Stimulated activated CD8-positive, alpha-beta memory T cell treated with anti-CD3 and anti-CD28 coated beads, Interleukin-2, amount 100 ng/mL, for 1 hour (primary cell): ENCODE measurements at places on chromosomes 4 and X.

GRCh38 chr4:165738571-165738970, 134.5 kb upstream of the TLL1 start:
- no peak for DNase-seq

GRCh38 chrX:3293251-3293650, 53.2 kb downstream of the MXRA5 start:
- no peak for DNase-seq

- DNase-seq = no peak
Observed at GRCh38 chrX:42220083-42220482, 296.7 kb upstream of the CASK start.

DNA sequence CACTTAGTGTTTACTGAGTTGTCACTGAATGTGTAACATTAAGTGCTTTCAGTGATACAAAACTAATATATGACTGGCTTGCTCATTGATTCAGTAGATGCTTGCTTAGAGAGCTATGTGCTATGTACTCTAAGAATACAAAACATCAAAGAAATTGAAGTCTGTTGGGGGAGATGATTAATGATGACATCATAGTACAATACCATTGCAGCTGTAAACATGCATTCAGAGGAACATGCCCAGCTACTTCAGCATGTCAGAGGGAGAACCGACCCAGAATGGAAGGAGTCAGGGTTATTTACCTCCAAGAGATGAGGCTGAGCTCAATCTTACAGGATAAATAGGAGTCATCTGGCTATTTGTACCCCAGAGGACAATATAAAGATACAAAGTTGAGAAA, 290.8 kb downstream of the TENM3 start:
- no peak for DNase-seq

GRCh38 chr4:158176108-158176507, 3.3 kb upstream of the GASK1B start:
- DNase-seq = no peak

GRCh38 chr4:10336471-10336870, 120.8 kb downstream of the ZNF518B start:
- DNase-seq = no peak

DNA sequence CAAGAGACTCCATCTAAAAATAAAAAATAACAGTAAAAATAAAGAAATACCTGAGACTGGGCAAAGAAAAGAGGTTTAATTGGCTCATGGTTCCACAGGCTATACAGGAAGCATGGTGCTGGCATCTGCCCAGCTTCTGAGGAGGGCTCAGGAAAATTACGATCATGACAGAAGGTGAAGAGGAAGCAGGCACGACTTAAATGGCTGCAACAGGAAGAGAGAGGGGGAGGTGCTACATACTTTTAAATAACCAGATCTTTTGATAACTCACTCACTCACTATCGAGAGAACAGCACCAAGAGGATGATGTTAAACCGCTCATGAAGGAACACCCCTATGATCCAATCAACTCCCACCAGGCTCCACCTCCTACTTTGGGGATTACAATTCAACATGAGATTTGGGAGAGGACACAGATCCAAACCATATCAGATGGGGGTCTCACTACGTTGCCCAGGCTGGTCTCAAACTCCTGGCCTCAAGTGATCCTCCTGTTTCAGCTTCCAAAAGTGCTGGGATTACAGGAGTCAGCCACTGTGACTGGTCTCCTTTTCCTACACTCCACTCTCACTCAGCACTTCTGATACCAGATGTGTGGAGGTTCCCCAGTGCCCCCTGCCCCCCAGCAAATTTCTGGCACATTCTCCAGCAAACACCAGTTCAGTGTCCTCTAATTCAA, 11.9 kb upstream of the ZNF157 start:
- DNase-seq = no peak

GRCh38 chr4:143438710-143439109, 74.8 kb upstream of the SMARCA5 start:
- DNase-seq = no peak

DNA sequence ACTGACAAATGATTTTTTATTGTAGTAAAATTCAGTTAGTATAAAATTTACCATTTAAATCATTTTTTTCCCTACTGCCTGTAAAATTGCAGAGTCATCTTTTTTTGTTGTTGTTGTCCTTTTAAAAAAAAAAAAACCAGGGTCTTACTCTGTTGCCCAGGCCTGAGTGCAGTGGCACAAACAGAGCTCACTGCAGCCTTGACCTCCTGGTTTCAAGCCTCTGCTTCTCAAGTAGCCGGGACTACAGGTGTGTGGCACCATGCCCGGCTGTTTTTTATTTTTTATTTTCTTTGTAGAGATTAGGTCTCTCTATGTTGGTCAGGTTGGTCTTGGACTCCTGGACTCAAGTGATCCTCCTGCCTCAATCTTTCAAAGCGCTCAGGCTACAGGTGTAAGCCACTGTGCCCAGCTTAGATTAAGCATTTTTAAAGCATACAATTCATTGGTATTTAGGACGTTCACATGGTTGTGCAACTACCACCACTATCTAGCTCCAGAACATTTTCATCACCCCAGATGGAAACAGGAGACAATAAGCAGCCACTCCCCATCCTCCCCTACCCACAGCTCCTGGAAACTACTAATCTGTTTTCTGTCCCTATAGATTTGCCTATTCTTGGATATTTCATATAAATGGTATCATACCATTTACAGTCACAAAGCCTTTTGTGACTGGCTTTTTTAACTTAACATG, 59.7 kb upstream of the PGRMC2 start:
- DNase-seq = no peak

DNA sequence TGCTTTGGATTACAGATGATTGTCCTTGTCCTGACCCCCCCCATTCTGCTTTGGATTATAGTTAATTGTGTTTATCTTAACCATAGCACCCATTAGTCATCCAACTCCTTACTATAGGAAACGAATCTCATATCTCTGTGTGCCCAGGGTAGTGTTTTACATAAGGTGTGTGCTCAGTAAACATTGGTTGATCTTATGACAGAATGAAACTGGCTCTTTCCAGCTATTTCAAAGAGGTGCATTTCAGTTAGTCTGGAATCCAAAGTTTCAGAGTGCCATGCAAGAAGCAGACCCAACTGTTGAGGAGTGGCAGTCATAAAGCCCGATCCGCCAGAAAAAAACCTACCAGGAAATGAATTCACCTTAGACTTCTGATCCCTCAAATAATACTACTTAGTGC, 14.7 kb downstream of the TRIM2 start:
- DNase-seq = no peak

DNA sequence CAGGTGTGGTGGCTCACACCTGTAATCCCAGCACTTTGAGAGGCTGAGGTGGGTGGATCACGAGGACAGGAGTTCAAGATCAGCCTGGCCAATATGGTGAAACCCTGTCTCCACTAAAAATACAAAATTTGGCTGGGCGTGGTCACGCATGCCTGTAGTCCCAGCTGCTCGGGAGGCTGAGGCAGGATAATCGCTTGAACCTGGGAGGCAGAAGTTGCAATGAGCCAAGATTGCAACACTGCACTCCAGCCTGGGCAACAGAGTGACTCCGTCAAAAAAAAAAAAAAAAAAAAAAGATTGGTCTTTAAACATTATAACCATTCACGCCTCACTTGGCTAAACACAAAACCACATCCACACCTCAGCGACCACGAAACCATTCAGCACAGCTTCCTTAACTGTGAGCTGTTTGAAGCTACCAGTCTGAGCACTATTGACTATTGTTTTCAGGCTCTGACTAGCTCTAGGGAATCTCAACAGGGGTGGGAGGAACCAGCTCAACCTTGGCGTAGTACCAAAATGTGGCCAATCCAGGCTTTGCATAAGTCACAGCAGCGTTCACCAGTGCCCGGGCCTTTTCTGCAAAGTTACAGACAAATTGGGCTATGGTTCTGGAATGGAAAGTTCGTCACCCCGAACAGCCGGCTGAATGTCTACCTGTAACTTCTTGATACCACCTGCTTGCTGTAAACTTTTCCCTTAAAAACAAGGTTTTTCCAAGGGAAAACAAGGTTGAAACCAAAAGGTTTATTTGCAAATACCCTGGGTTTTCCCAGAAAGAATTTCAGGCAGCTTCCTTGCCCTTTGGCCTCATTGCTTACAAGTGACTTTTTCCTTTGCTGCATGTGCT, 73.6 kb upstream of the DHX15 start:
- no peak for DNase-seq

DNA sequence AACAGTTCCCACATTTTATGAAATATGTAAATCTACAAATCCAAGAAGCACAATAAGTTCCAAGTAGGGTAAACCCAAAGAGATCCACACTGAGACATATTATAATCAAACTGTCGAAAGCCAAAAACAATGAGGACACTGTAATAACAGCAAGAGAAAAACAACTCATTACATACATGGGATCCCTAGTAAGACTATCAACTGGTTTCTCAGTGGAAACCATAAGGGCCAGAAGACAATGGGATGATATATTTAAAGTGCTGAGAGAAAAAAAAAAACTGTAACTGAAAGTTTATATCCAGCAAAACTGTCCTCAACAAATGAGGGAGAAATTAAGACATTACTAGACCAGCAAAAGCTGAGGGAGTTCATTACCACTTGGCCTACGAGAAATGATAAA, 34.7 kb downstream of the GLRA2 start:
- no peak for DNase-seq

DNA sequence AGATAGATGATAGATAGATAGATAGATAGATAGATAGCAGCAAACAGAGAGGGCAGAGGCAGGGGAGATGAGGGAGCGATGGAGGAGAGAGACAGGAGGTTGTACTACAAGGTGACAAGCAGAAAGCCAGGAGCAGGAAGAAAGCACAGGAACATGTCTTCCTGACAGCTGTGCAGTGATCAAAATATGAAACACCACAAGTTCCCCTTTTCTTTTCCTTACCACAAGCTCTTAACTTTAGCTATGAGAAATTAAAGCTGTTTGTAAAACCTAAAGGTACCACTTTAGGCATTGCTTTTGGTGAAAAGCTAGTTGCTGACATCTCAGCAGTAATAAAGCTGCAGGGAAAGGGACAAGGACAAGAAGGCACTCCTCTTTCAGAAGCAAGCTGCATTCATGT, 9.1 kb upstream of the MAGED4B start:
- no peak for DNase-seq

GRCh38 chr4:68466751-68467150, 19.5 kb downstream of the TMPRSS11E start:
- DNase-seq = no peak

- no peak for DNase-seq
Observed at GRCh38 chr4:16056681-16057385, 27.0 kb downstream of the PROM1 start.

GRCh38 chrX:99653352-99653751, 756.7 kb downstream of the PCDH19 start:
- no peak for DNase-seq

DNA sequence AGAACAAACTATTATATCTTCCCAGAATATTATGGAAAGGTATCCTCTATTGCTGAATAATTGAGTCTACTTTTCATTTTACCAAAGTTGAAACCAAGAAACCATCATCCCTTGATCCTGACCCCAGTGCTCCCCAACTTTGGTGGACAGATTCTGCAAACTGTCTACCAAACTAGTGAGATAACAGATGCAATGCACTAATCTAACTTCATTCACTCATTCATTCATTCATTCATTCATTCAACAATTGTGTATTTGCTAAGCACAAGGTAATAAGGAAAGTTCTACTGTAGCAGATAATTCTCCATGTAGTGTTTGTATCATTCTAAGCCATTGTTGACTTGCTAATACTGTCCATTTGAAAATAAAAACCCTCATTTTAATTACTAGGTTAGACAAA, 150.6 kb downstream of the UNC5C start:
- DNase-seq = no peak

- no peak for DNase-seq
Observed at GRCh38 chr4:80788798-80789197, 241.7 kb upstream of the BMP3 start.

GRCh38 chr4:176256921-176257320, 12.1 kb downstream of the ASB5 start:
- DNase-seq = no peak

DNA sequence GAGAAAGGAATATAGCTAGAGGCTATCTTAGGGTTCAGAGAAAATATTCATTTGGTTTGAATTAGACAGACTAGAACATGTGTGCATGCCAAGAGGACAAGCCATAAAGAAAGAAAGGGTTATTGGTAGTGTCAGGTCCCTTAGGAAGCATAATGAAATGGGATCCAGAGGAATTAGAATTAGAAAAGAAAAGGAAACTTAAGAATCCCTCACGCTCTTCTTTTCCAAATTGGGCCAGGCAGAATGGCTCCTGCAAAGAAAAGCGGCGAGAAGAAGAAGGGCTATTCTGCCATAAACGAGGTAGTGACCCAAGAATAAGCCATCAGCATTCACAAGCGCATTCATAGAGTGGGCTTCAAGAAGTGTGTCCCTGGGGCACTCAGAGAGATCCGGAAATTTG, 4.9 kb upstream of the ABCG2 start:
- no peak for DNase-seq

- no peak for DNase-seq
Observed at GRCh38 chr4:85555206-85555605, 80.3 kb downstream of the ARHGAP24 start.

DNA sequence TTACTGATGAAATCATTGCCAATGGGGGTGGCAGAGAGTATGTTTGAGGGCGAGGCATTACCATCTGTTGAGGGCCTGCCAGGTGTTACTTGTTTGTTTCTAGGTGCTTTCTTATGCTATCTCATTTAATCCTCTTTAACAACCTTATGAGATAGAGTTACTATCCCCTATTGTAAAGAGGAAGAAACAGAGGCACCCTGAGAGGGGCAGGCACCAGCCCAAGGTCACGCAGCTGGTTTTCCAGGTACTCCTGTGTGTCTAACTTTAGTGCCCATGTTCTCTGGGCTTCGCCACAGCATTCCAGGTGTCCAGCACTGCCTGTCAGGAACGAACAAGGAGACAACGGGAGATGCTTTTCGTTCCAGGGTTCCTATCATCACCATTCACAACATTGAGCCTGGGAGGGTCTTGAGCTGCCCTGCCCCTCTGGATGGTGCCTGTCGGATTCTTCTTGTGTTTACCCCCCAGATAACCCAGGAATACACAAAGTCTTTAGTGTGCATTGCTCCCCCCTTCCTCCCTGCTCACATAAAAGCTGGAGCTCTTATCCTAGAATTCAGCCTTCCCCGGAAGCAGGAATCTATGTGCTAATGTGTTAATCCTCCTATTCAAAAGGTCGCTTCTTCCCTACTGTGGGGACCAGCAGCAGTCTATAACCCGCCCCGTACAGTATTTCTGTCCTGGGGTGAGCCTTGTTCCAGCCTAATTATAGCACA, 24.9 kb upstream of the GPC4 start:
- DNase-seq = no peak

DNA sequence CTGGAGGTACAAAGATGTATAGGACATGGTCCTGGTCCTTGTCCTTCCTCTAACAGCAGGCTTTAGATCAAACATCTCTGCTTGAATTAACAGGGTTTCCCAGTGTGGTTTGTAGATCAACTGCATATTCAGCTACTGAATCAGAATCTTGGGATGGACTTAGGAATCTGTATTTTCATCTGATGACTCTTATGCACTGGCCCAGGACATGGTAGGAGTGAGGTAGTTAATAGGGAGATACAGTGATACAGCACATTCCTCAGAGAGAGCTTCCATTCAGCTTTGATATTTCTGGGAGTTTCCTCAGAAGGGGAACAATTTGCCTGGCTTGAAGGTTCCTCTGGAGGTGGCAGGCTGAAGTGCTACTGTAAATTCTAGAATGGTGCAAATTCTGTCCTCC, 203.1 kb downstream of the LARP7 start:
- no peak for DNase-seq
